ENCODE measurements at places on chromosomes 16 and 17.

GRCh38 chr16:51193879-51194278 is 42.8 kb upstream of the SALL1 start:
- DNase-seq: no peak

- DNase-seq: peak; percentile 59
Observed at GRCh38 chr16:54281535-54282201, 4.9 kb downstream of the IRX3 start.

DNA sequence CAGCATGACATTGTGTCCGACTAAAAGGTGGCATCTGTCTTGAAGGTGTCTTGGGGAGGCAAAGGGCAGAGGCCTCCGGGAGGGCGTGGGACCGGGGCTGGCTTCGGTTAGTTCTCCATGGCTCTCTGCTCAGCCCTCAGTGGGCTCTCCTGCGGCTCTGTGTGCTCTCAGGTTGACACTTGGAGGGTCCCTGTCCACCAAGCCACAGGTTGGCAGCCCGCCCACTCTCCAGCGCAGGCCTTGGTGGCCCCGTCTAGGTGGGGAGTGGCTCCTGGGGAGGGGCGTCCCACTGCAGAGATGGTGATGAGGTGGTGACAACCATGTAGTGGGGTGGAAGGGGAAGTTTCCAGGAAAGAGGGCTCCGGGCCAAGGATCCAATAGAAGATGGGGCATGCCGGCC is 31.6 kb downstream of the ADGRG5 start:
- no peak for DNase-seq

GRCh38 chr16:1528921-1529537 is 4.4 kb upstream of the TMEM204 start:
- no peak for DNase-seq

DNA sequence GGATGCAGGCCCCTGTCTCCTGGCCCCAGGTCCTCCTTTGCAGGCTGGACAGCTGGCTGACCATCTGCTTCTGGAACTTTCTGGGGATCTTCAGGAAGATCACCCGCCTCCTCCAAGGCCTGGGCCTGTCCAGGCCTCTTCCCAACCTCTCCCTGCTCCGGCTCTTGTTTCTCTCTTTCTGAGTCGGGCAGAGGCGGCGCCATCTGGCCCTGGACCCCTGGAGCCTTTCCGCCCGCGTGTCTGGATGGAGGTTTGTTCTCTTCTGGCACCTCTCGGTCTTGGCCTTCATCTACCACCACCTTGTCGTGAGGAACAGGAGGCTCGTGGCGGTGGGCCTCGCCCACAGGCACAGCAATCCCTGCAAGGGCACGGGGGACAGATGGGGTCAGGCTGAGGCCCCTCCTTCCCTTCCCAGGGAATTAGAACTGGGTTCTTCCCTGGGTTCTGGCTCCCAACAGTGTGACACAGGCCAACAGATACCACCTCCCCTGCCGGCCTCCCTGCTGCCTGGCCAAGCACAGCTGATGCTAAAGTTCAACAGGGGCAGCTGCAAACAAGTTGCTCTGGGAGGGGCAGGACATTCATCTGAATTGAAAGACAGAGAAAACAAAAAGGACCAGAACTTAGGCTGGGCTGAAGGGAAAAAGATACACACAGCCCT is 13.3 kb downstream of the NDUFAF8 start:
- DNase-seq: no peak

DNA sequence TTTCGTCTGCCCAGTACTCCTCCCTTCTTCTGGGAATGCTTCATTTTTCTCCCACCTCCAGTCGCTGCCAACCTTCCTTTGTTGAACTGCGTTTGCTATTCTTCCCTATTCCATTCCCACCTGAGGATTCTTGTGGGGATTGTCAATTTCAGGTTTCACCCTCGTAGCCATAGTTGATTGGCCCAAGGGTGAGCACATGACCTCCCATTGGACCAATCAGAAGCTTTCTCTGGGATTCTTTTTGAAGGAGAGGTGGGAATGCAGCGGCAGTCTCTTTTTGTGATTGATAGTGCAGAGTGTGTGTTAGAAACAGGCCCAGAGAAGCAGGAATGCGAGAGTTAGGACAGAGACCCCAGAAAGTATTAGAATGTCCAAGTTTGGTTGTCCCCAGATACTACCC is 49.1 kb upstream of the GPRC5B start:
- DNase-seq: peak; percentile 25

DNA sequence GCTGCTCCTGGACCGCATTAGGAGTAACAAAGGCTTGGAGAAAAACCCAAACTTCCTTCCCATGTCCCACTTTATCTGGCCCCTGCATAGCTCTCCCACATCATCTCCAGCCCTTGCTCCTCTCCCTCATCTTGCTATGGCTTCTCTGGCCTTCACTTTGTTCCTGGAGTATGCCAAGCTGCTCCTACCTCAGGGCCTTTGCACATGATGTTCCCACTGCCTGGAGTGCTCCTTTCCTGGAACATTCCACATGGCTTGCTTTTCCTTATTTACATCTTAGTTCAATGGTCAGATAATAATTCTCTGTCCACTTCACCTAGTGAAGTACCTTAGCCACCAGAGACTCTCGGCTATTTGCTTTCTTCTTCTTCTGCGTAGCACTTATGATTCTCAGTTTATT is 4.3 kb upstream of the KSR1 start:
- DNase-seq: no peak

- no peak for DNase-seq
Observed at GRCh38 chr17:39812466-39812865, 51.6 kb downstream of the IKZF3 start.

- DNase-seq: no peak
Observed at GRCh38 chr16:1502092-1503004, 9.2 kb downstream of the TELO2 start.

- DNase-seq: no peak
Observed at GRCh38 chr17:32345951-32346600, 3.9 kb upstream of the ZNF207 start.

DNA sequence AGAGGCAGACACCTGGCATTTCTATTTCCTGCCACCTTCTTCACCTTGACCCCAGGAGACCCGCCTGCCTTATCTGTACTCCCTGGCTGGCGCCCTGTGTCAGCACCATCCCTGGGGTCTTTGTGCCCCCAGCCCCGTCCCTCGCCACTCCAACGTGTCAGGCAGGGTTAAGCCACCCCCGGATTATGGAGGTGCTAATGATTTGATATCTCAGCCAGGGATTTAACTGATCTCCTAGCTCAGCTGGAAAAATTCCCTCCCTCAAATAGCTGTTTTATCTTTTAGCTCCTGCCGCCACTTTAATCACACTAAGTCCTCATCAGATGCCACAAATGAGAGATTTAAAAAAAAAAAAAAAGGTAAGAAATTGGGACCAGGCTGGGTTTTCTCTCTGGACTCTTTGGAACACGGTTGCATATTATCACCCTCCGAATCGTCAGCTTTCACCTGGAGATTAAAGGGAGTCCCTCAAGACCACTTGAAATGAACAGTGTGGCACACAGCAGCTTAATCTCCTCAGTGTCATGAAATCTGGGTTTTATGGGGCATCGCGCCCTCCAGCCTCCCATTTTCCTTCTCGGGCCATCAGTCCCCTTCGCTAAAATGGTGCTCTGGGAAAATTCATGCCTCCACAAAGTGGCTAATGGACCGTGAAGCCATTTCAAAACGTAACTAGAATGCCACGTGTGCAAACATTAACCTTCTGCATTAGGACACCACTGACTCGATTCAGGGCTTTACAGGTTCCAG is 26.2 kb upstream of the WFDC1 start:
- DNase-seq: no peak

GRCh38 chr16:22890976-22891375 is 77.0 kb downstream of the HS3ST2 start:
- DNase-seq: no peak

DNA sequence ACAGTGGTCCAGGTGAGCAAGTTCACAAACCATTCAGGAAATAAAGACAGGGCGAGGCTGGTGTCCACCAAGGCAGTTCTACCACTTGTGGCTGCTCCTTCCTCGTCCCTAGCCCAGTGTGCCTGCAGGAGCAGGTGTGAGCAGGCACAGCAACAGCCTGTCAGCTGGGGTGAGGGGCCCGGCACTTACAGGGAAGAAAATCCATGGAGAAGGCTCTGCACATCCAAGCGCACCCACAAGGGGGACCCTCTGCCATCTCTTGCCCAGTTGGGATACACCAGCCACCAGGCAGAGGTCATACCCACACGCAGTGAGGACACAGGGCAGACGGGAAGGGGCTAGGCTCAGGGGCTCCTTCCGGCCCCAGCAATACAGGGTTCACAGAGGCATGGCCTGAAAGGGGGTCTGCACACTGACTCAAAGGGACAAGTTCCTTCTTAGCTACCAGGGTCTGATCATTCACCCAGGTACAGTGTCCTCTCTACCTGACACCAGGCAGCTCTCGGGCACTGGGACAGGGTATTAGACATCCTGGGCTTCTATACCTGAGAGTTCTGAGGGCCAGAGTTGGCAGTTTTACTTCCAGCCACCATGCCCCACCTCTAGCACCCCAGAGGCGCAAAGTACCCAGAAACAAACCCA is 27.0 kb downstream of the CDIP1 start:
- peak; percentile 87 for DNase-seq

GRCh38 chr17:77495575-77495974 is 354.8 kb downstream of the SEC14L1 start:
- DNase-seq: peak; percentile 29

DNA sequence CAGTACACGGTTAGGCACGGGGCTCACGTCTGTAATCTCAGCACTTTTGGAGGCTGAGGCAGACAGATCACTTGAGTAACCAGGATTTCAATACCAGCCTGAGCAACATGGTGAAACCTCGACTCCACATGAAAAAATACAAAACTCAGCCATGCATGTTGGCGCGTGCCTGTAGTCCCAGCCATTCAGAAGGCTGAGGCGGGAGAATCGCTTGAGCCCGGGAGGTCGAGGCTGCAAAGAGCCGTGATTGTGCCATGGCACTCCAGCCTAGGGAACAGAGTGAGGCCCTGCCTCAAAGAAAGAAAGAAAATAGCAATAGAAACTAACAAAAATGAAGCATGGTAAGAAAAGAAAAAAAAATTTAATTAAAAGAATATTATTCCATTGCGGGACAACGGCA is 128.0 kb upstream of the CHMP6 start:
- no peak for DNase-seq

DNA sequence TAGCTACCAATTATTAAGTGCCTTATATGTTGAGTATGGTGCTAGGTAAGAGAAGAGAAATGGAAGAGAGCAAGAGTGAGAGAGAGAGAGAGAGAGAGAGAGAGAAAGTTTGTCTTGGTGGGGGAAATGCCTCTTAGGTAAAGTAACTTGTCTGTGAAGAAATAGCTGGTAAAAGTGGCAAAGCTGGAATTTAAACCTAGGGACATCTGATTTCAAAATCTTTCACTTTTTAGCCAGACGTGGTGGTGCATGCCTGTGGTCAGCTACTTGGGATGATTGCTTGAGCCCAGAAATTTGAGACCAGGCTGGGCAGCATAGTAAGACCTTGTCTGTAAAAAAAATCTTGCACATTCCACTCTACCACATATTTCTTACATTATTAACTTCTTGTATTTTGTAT is 23.0 kb upstream of the CDR2 start:
- peak; percentile 79 for DNase-seq

DNA sequence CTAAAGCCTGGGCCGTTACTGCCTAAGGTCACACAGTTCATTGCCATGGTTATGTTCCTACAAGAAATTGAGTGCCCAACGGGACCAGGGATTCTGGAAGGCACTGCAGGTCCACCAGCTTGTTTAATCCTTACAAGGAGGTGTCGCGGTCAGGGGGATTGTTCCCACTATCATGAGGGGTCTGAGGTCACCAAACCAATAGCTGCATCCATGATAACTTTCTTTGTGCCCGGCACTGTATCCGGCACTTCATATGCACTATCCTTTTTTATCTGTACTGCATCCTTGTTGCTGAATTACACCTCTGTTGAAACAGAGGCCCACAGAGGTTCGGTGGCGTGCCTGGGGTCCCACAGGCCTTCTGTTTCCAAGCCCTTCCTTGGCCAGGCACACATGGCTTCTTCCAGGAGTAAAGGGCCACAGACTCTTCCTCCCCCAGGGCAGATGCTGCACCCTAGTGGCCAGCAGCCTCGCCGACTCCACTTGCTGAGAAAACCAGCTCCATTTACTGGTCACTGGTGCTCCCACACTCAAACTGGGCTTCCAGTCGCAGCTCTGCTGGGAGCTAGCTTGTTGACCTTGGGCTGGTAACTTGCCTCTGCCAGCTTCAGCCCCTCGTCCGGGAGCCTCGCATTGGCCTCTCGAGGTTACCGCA is 82.0 kb upstream of the PLCG2 start:
- peak; percentile 88 for DNase-seq

- DNase-seq: no peak
Observed at GRCh38 chr17:74767111-74767516, 9.0 kb downstream of the NAT9 start.

GRCh38 chr16:88971371-88972097 is 5.5 kb downstream of the CBFA2T3 start:
- DNase-seq: no peak

DNA sequence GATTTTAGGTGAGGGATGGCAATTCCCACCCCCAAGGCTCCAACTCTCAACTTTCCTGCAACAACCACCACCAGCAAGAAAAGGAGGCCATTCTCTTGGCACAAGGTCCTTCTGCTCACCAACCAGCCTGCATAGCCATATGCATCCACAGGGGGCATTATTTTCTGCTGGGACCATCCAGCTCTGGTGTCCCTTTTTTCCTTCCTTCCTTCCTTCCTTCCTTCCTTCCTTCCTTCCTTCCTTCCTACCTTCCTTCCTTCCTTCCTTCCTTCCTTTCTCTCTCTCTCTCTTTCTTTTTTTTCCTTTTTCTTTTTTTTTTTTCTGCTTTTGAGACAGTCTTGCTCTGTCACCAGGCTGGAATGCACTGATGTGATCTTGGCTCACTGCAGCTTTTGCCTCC is 21.1 kb upstream of the COX10 start:
- DNase-seq: no peak

- peak; percentile 71 for DNase-seq
Observed at GRCh38 chr16:84357191-84357651, 11.1 kb upstream of the ATP2C2 start.

GRCh38 chr17:58529275-58529674 is 14.8 kb upstream of the MTMR4 start:
- no peak for DNase-seq

- DNase-seq: no peak
Observed at GRCh38 chr17:4422864-4423263, 10.9 kb upstream of the SPNS3 start.

GRCh38 chr17:62670202-62670821 is 42.8 kb downstream of the MRC2 start:
- DNase-seq: no peak

GRCh38 chr16:67770346-67770991 is 35.9 kb downstream of the RANBP10 start:
- DNase-seq: peak; percentile 74

Data from islet precursor cell (in vitro differentiated cells).